Esophagus squamous epithelium (tissue), 5 donors: ENCODE measurements at places on chromosomes 7 and 10.

- H3K4me1 ChIP-seq: peaks cover 10% of the 10 kb centered on the region
- H3K4me3 ChIP-seq: no peak overlapping the region
- H3K27ac ChIP-seq: no peak overlapping the region
- H3K36me3 ChIP-seq: no peaks in the 10 kb centered on the region
- no peak for DNase-seq
- H3K27me3 ChIP-seq: no peaks in the 10 kb centered on the region
These were observed 541.6 kb upstream of the FZD8 start for GRCh38 chr10:36183726-36184125.

DNA sequence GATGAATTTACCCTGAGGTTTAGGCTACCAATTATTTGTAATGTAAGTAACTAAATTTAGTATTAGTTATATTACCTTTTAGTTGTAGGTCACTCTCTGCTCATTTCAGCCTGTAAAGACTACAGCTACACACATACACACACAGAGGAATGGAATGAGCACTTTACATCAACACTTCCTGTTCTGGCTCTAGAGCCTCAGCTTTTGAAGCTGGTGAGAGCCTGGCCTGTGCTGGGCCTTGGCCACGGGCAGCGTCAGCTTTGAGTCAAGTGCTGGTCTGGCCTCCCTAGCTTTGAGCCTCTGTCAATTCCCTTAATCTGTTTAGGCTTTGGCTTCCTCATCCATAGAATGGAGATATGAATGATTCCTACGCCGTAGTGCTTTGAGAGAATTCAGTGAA lies 141.7 kb downstream of the EGFR start:
- peaks cover 100% of the 10 kb centered on the region for H3K36me3 ChIP-seq
- no peak overlapping the region for H3K4me3 ChIP-seq
- no peak for DNase-seq
- H3K27me3 ChIP-seq: no peaks in the 10 kb centered on the region

DNA sequence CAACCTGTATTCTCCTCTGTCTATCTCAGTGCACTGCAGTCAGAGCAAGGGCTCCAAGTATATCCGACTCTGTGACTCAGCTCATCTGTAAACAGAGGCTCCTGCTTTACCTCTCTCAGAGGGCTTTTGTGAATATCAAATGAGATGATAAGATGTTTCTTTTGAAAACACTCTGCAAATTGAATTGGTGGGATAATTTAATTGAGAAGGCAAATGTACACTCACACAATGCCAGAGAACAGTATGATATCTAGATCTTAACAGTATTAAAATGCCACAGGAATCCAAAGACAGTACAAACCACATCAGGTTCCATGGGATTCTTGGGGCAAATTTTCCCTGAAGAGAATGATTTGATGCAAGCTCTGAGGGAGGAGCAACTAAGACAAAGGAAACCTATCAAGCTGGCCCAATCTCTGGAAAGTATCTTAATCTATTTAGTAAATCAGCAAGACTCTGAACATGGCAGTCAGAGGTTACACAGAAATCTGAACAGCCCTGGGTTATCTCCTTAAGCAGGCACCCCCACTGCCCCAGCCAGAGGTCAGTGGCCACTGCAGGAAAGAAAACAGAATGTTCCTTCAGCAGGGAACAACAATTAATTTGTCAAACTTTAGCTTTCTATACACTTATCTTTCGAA lies 45.9 kb downstream of the DOCK4 start:
- peak overlapping the region; percentile 27 for H3K27ac ChIP-seq
- no peak overlapping the region for H3K4me3 ChIP-seq
- H3K27me3 ChIP-seq: no peaks in the 10 kb centered on the region
- no peaks in the 10 kb centered on the region for H3K36me3 ChIP-seq

DNA sequence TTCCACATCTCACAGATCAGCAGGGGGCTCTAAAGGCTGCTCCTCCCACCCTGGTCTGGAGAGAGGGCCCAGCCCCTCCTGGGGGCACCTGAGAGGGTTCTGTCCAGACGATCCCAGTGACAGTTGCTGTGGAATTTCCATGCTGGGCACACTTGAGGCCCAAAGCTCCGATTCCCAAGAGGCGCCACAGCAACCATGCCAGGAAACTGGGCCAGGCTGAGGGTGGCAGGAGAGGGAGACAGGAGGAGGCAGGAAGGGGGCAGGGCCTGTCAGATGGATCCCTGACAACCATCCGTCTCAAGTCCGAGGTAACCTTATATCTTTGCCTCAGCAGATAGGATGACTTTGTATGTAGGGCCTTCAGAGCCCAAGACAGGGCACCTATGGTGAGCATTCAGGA lies 4.3 kb upstream of the NOS3 start:
- H3K4me1 ChIP-seq: peaks cover 20% of the 10 kb centered on the region
- H3K27ac ChIP-seq: no peak overlapping the region
- H3K36me3 ChIP-seq: no peaks in the 10 kb centered on the region
- peaks cover 50% of the 10 kb centered on the region for H3K27me3 ChIP-seq
- H3K4me3 ChIP-seq: no peak overlapping the region

DNA sequence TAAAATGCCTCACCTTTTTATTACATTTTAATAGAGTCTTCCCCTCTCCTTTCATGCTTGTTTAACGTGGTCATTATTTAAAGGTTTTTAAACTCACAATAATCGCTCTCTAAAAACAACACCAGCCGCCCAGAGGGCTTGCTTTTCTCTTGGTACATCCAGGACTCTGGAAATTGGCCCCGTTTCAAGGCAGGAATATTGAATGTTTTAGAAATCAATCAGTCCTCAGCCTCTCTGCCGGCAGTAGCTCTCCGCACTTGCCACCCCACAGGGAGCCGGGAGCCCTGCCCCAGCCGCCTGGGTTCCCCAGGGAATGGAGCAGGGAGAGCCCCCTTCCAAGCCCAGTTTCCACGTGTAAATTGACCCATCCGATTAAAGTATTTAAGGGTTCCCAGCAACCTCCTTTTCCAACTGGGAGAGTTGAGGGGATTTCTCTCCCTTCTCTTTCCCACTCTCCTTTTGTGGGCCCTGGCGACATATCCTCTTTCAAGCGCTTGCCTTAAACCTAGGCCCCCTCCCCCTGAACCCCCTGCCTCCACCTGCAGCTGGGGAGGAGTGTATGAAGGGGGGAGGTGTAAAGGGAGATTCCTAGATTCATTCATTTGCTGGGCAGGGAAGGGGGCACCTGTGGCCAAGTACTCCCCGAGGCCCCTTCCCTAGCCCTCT lies 1.9 kb downstream of the FGF8 start:
- DNase-seq: no peak
- H3K27ac ChIP-seq: no peak overlapping the region
- H3K4me1 ChIP-seq: peaks cover 43% of the 10 kb centered on the region
- H3K27me3 ChIP-seq: peaks cover 100% of the 10 kb centered on the region

DNA sequence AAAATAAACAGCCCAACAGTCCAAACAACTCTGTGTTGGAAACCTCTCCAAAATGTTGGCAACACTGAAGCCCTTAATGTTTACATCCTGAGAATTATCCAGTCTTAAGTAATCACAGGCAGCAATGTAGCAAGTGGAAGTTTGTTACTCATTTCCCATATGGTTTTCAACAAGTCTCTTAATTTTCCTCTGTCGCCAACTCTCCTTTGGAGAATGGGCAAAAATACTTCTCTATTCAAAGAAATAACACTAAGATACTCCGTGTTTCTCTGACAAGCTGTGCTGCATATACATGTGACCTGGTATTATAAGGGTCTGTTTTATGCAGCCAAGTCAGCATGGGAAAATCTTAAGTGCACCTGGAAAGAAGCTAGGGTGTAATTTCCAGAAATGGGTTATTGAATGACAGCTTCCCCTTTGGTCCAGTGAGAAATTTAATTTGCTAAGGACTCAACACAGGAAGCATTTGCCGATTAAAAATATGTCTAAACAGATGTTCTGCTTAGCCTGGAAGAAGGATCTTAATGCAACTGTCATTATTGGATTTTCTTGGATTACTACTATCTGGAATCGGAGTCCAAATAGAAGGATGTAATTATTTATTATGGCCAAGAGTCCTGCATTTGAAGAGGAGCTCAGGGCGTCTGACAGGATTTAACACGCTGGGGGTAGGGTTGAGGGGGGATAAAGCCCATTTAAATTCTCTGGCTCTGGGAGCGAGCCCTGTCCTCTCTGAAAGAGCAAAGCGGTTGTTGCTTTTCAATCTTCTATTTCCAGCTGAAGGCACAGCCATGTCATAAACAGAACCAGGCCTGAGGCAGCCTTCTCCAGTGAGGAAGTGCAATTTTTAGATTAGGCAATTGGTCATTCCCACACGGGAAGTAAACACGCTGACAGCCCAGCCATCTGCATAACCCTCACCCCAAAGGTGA lies 73.1 kb downstream of the TLL2 start:
- no peak overlapping the region for H3K27ac ChIP-seq
- DNase-seq: no peak
- no peak overlapping the region for H3K4me3 ChIP-seq
- no peaks in the 10 kb centered on the region for H3K4me1 ChIP-seq
- H3K36me3 ChIP-seq: no peaks in the 10 kb centered on the region
- no peaks in the 10 kb centered on the region for H3K27me3 ChIP-seq

DNA sequence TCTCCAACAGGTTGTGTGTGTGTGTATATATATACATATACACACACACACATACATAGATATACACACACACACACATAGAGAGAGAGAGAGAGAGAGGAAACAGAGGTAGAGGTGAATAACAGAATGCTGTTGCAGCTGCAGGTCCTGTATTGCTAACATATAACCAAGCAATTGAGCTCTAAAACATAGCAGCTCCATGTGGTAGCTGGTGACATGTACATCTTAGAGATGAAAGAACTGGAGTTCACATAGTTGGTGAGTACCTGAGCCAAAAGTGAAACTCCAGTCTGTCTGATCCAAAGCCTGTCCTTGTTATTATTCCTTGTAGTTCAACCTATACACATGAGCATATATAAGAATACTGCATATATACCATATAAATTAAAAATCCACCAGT lies 152.9 kb upstream of the CSTF2T start:
- no peaks in the 10 kb centered on the region for H3K36me3 ChIP-seq
- H3K27ac ChIP-seq: no peak overlapping the region
- DNase-seq: no peak
- H3K4me1 ChIP-seq: no peaks in the 10 kb centered on the region
- H3K4me3 ChIP-seq: no peak overlapping the region

DNA sequence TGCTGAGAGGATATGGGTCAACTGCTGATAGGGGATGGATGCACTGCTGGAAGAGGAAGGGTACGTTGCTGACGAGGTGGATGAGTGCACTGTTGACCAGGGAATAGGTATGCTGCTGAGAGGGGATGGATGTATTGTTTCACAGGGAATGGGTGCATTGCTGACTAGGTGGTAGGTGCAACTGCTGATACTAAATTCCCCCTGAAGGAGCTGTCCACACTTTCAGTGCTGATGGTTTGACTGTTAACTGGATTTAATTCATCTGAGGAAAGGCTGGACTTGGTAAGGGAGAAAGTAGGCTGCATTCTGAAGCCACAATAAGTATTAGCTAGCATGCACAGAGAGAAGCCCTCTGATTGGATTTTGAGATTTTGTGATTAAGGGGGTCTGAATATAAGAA lies 1196.8 kb upstream of the PHF14 start:
- no peak overlapping the region for H3K27ac ChIP-seq
- no peaks in the 10 kb centered on the region for H3K4me1 ChIP-seq
- no peaks in the 10 kb centered on the region for H3K27me3 ChIP-seq

DNA sequence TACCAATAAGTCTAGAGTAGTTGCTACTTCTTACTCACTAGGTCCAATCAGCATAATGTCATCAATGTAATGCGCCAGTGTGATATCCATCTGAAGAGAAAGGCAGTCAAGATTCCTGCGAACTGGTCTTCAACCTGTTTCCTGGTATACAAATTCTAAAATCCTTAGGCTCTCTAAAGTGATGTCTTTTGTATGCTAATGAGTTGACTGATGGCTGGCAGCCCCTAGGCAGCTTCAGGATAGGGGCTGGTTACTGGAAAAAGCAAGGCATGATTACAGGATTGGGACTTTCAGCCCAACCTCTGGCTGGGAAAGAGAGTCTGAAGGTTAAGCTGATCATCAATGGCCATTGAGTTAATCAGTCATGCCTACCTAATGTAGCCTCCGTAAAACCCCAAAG lies 250.2 kb upstream of the PTER start:
- H3K4me1 ChIP-seq: no peaks in the 10 kb centered on the region
- H3K36me3 ChIP-seq: no peaks in the 10 kb centered on the region
- H3K27ac ChIP-seq: no peak overlapping the region
- H3K27me3 ChIP-seq: no peaks in the 10 kb centered on the region

DNA sequence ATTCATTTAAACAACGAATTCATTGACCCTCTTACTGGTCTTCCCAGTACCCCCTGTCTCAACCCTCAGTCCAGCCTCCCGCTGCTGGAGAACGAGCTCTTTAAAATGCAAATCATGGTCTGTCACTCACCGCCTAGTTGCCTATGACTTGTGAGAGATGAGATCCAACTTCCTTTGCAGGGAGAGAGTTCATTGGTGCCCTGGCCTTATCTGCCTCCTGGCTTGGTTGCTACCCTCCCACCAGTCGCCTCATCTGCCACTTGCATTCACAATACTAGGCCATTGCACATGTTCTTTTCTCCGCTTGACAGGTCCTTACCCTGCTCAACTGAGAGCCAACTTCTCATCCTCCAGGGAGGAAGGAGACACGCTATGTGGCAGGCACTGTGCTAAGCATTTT lies 54.0 kb upstream of the MXI1 start:
- H3K36me3 ChIP-seq: no peaks in the 10 kb centered on the region
- no peak for DNase-seq
- H3K4me1 ChIP-seq: no peaks in the 10 kb centered on the region
- H3K4me3 ChIP-seq: no peak overlapping the region
- H3K27me3 ChIP-seq: peaks cover 51% of the 10 kb centered on the region
- no peak overlapping the region for H3K27ac ChIP-seq

DNA sequence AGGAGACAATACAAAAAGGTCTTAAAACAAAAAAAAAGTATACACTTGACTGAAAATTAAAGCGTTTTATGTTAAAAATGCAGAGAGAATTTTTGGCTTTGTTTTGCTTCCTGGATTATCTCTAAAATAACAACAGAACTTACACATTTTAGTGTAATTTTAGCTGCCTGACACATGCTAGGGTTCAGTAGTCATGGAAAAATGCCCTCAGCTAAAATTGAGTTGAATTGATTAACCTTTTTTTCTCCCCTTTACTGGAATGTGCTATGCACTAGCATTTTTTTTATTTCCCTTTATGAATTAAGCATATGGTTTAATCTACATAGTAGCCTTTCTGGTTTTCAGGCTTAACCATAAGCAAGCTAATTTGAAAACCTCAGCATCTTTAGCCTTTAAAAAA lies 89.9 kb downstream of the ZNF277 start:
- no peaks in the 10 kb centered on the region for H3K36me3 ChIP-seq
- H3K27me3 ChIP-seq: no peaks in the 10 kb centered on the region
- DNase-seq: no peak
- no peaks in the 10 kb centered on the region for H3K4me1 ChIP-seq
